GM04503 (cell line): ENCODE measurements at places on chromosomes 16 and 17.
A peak's percentile ranks its signal among the peaks of the same experiment; 100 is the strongest.

DNA sequence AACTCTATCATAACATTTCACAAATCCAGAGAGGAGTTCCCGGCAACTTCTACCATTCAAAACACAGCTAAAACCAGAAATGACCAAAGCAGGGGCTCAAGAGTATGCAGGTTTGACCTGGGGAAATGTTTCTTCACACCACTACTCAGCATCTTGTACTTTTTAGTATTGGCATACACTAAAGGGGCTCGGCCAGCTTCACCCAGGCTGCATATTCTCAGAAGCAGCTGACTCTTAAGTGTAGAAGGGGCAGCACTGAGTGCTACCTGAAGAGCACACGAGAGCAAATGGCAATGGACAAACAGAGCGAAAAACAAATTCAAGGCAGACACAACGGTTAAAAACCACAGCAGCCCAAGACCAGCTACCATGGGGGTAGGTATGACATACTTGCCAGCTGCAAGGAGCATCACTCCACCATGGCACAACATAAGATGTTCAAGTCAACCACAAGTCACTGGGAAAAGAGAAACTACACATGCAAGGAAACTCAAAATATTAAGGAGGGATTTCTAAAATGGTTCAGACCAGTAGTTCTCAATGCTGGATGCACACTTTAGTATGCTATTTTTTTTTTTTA, 34.4 kb downstream of the N4BP1 start:
- no peak for DNase-seq

DNA sequence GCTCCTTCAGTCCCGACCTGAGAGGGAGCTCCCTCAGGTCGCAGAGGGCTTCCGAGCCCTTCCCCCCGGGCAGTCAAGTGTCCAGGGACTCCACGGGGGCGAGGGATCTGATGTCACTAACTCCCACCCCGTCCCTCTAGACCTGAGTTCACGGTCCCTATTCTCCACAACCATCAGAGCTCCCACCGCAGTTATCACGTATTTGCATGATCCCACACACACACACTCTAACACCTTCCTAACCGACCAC, 3.7 kb upstream of the PER1 start:
- no peak for DNase-seq

- DNase-seq: peak; percentile 68
Measured at GRCh38 chr16:24508614-24509013, 30.8 kb upstream of the RBBP6 start.

DNA sequence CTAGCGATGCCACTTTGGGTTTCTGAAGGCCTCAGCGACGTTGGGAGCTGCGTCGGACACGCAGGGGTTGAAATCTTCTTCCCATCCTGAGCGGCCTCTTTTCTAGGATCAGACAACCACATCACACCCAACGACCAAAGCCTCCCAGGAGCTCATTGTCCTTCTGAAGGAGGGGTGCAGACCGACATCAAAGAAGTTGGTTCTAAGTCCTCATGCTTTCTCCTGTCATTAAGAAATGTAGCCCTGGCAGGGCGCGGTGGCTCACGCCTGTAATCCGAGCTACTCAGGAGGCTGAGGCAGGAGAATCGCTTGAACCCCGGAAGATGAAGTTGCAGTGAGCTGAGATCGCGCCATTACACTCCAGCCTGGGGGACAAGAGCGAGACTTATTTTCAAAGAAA, 1681.9 kb downstream of the TP53TG3F start:
- no peak for DNase-seq

DNA sequence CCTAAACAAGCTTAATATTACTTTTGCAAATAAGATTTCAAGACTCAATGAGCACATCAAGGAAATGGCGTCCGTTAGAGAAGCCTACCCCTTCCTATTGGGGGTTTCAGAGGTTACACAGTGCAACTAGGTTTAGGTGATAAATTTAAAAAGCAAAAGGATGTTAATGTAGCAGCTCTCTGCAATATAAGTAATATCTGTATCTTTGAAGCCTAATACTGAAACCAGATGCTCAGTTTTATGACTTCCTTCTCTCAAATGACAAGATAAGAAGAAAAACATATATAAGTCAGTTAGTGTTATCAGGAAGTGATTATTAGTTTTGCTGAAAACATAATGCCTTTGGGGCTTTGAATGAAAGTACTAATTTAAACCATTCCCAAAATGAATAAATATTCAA, 54.3 kb upstream of the MED13 start:
- DNase-seq: no peak

DNA sequence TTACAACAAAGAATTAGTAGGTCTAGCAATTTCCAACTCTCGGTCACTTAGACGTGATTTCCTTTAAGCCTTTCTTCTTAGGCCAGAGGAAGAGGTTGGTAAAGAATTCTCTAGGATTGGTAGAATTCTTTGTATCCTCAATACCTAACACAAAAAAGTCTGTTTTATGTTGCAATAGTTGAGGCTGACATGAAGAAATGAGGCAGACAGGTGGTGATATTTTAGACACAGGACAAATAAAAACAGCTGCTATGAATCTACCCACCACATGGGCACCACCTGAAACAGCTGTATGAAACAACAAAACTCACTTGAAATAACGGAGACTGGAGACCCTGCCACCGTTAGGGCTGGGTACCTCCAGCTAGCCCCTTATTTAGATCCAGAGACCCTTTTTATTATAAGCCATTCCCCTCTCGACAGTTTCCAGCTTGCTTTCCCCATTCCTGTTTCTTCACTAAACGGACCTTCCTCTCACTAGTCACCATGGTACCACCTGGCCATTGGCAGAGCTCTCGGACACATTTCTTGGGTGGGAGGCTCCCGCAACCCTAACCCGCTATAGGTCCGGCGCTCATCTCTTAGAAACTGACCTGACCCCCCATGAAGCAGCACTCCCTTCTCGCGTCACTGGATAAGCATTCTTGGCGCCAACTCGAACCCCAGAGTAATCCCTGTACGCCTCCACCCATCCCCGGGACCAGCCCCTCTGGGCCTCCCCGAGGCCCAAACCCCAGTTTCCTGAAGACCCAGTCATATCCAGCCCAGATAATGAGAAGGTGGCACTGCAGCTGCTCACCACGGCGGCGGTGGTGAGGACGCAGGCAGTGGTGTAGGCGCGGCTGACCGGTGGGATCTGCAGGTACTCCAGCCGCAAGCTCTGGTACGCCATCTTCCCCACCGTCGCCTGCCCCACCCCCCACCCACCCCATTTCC, at the start of gene DERL2:
Gene DERL2, minus strand, starts transcription at position 909 of the 936 bp plus-strand sequence. Its CDS starts 17 bp downstream, at position 892.
- no peak for DNase-seq

DNA sequence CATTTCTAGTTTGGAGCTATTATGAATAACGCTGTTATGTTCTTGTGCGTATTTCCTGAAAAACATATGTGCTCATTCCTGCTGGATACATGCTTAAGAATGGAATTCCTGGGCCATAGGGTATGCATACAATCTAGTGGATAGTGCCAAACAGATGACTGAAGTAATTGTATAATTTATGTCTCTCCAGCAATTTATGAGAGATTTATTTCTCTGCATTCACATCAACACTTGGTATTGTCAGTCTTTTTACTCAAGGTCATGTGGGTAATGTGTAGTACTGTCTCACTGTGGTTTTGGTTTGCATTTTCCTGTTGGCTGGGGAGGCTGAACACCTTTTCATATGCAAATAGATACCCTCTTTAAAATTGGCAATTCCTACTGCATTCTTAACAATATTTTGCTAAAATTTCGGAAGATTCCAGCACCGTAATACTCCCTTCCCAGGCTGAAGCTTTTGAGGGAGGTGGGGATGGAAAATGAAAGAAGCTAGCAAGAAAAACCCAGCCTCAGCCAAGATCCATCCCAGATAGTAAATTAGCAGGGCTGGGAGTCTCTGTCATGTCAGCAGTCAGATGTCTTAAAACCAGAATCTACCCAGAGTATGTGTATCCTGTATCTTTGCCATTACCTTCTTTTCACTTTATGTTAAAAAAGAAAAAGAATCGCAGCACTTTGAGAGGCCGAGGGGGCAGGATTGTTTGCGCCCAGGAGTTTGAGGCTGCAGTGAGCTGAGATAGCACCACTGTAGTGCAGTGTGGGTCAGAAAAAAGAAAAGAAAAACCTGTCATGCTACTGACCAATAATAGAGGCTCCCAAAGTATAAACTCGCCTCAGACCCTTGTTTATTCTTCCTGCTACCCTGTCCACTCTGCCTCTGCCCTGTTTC, 204.9 kb downstream of the LGALS9B start:
- DNase-seq: no peak

DNA sequence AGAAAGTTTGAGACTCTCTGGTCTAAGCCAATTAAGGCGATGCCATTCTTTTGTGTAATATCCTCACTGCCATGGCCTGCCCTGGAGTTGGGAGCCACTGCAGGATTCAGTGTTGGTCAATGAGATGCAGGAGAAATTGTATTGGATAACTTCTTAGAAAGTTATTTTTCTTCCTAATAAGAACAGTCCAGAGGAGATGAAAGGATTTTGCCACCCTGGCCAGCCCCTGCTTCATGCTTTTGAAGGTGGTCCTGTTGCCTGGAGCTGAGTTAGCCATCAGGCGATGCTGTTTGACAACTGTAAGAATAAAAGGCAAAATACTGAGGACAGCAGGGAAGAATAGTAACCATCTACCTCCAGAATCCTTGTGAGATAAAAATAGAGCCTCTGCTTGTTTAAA, 35.4 kb upstream of the CNTNAP4 start:
- no peak for DNase-seq

- no peak for DNase-seq
Measured at GRCh38 chr16:1743376-1744337, 27.7 kb downstream of the NME3 start.

GRCh38 chr17:17129466-17129865, 76.7 kb downstream of the PLD6 start:
- DNase-seq: no peak

DNA sequence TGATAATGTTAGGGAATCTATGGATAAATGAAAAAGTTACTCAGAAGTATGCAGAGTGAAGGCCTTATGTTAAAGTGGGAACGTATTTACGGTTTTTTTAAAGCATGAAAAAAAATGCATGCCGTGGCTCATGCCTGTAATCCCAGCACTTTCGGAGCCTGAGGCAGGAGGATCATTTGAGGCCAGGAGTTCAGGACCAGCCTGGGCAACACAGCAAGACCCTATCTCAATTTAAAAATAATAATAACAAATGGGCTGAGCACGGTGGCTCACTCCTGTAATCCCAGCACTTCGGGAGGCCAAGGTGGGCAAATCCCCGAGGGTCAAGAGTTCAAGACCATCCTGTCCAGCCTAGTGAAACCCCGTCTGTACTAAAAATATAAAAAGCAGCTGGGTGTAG, 6.0 kb downstream of the POLR2A start:
- no peak for DNase-seq

- DNase-seq: no peak
Measured at GRCh38 chr17:51154176-51154575, 817 bp downstream of the NME1 start.

DNA sequence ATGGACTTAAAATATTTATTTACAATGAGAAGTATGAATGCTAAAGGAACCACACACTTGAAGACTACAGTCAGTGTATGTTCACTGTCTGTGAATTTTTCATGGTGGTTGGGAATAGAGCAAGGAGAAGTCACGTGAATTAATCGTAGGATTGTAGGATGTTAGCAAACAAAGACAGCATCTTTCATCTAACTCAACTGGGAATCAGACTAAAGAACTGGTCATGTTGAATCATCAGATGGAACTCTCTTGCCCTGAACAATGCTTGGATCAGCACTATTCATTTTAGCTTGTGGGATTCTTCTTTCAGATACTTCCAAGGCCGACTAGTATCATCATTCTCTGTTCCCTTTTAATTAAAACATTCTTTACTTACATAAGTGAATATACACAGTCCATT, 18.1 kb downstream of the KCNJ2 start:
- DNase-seq: peak; percentile 3

DNA sequence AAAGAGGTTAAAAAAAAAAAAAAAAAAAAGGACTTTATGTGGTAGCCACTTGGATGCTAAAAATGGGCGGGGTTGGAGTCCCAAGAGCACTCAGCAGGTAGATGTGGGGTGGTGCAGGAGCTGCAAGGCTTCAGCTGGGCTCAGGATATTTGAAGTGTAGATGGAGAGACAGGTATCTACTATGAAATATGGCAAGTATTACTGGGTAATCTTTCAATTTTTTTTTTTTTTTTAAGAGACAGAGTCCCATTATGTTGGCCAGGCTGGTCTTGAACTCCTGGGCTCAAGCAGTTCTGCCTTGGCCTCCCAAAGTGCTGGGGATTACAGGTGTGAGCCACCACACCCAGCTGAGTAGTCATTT, 7.6 kb downstream of the TUFM start:
- no peak for DNase-seq

GRCh38 chr16:88777471-88778270, 7.3 kb downstream of the PIEZO1 start:
- DNase-seq: no peak

GRCh38 chr16:50613281-50613963, 65.2 kb downstream of the NKD1 start:
- no peak for DNase-seq

- DNase-seq: no peak
Measured at GRCh38 chr16:90002759-90003158, 16.5 kb downstream of the DBNDD1 start.

GRCh38 chr17:8012996-8013640, 10.7 kb downstream of the GUCY2D start:
- DNase-seq: no peak

- DNase-seq: no peak
Measured at GRCh38 chr17:83010206-83011200, 68.9 kb upstream of the METRNL start.

- DNase-seq: no peak
Measured at GRCh38 chr17:9790889-9791876, at the start of gene DHRS7C. TSS of gene DHRS7C (minus strand) at chr17:9791592. CDS start at chr17:9791284, 308 bp downstream.

- DNase-seq: no peak
Measured at GRCh38 chr16:57239107-57239506, 6.0 kb upstream of the ARL2BP start.

DNA sequence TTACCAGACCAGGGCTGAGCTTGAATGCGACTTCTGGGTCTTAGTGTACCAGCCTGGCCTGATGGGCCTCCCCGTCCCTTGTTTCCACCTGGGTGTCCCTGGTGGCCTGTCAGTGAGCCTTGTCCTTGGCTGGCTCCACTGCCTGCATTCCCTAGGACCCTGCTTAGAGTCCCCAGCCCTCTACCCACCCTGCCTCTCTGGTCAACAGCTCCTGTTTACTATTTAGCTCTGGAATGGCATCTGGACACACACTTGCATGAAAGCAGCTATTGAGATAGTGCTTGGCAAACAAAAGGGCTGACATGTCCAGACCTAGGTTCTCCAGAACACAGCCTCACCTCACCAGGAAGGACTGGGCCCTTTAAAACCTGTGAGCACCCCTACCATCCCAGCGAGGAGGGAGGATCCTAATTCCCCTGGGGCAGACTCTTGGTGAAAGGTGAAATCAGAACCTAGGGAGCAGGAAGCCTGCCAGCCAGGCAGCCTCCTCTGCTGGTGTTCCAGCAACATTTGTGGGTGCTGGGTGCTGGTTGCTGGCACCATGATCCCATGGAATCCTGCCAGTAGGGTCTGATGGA, 38.8 kb downstream of the RAI1 start:
- DNase-seq: no peak
